Fibroblast of the aortic adventitia (primary cell): ENCODE measurements at places on chromosomes 5 and 9. TPM values are rescaled to one million over a fixed set of nuclear protein-coding genes. Genes with fewer than 3 reads are reported as not detected.

The IFNA21 gene
- not detected in 2 replicates for total RNA-seq

The TNFSF15 gene
- total RNA-seq = 0.41 and 2.4 TPM in 2 replicates

The CAST gene
- total RNA-seq = 388 and 398 TPM in 2 replicates

The ENC1 gene
- 9.2 and 21.0 TPM in 2 replicates for total RNA-seq

The WDR31 gene
- 0.33 and 2.4 TPM in 2 replicates for total RNA-seq
